Prostate gland (tissue), 2 donors: ENCODE measurements at places on chromosomes 13 and 19. TPM values are rescaled to one million over a fixed set of nuclear protein-coding genes. Genes with fewer than 3 reads are reported as not detected.

LGALS14 gene
- not detected for total RNA-seq

PSG3 gene
- not detected for total RNA-seq

DNA sequence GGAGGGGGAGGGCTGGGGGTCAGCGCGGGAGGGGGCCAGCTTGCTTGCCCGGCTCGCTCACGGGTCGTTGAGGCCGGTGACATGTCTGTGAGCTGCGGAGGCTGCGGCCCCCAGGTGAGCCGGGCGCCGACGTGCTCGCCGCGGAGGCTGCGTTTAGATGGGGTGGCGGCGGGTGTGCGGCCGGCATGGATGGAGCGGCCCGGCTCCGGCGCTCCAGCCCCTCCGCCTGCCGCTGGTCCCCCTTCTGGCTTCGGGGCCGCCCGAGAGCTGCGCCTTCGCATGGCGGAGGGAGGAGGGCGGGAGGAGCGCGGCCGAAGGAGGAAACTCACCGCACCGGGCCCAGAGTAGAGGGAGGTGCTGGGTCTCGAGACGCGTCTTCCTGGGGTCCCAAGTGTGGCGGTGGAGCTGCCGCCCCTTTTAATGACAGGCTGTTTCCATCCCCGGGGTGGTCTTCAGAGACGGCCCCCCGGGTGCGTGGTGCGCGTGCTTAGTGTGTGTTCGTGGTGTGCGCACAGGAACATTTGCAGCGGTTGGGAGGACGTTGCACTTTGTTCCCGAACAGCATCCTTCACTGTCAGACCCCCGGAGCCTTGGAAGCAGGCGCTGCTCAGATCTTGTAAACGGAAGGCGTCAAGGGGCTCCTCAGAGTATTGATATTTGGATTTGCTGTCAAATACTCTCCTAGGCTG is at the start of gene AKAP11:
AKAP11 (plus strand) TSS at position 38 of the 689 bp plus-strand sequence. CDS start 14,197 bp downstream, outside the sequence.
- DNase-seq, result peak; percentile 26

GRCh38 chr13:77460195-77460594 is 75.3 kb upstream of the SCEL start:
- DNase-seq, result peak; percentile 67

ATP4B gene
- 0.34 TPM for total RNA-seq

GRCh38 chr19:32896516-32897214 is 27.1 kb upstream of the SLC7A9 start:
- no peak for DNase-seq

TNFSF9 gene
- total RNA-seq, result not detected

GRCh38 chr13:84025824-84026223 is 143.6 kb upstream of the SLITRK1 start:
- no peak for DNase-seq

RAP2A gene
- 11.6 TPM for total RNA-seq

CYP2A6 gene
- total RNA-seq, result 1.1 TPM

DNA sequence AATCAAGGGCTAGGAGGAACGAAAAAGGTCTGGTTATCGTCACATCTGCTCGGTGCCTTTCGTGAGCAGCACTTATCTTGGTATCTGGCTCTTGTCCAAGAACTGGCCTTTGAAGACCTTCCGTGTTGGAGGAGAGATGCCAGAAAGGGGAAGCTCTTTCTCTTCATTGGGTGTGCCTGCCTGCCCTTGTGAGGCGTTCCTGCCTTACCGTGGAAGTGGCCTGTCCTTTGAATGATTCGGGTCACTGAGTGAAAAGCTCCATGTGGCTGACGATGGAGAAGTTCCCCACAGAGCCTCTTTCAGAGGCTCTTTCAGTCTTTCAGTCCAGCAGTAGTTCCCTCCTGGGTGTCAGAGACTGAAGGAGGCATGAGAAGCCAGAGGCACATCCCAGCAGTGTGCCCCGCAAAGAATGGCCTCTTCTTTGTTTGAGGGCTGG is 121.5 kb upstream of the SLC10A2 start:
- DNase-seq, result no peak

PRKACA gene
- 34.8 TPM for total RNA-seq

- no peak for DNase-seq
These were observed 955.6 kb downstream of the PCDH17 start for GRCh38 chr13:58587183-58587582.

ZNF284 gene
- total RNA-seq, result 1.8 TPM

ZBTB32 gene
- 3.1 TPM for total RNA-seq

SHD gene
- 18.0 TPM for total RNA-seq

DNA sequence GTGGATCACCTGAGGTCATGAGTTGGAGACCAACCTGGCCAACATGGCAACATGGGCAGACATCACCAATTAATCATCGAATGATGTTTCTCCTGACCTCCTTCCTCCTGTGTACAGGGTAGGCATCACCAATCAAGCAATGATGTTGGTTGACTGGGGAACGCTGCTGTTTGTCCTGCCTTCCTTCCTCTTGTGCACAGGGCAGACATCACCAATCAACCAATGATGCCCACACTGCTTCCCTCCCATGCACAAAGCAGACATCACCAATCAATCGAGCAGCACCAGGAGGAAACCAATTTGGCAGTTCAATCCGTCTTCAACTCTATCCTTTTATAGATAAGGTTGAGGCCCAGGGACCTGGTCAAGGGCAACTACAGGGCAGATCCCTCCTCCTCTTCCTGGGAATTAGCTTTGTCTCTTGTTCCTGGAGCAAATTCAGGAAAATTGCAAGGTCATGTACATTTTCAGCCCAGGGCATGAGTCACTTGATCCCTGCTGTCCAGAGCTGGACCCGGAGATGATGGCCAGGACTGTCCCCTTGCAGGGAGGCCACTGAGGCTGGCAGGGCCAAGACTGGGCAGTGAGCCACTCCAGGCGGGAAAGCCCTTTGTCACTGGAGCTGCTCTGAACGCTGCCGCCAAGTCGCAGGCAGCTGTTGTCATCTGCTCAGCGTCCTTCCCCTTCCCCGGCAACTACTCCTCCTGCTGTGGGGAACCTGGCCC is 5.3 kb upstream of the CSNK1G2 start:
- no peak for DNase-seq

- DNase-seq, result no peak
These were observed 28.2 kb downstream of the ATP8B3 start for GRCh38 chr19:1783874-1784273.

- no peak for DNase-seq
These were observed 76.3 kb downstream of the ZNF536 start for GRCh38 chr19:30448386-30449077.

GRCh38 chr13:45565331-45565730 is 50.2 kb downstream of the ERICH6B start:
- no peak for DNase-seq

DNA sequence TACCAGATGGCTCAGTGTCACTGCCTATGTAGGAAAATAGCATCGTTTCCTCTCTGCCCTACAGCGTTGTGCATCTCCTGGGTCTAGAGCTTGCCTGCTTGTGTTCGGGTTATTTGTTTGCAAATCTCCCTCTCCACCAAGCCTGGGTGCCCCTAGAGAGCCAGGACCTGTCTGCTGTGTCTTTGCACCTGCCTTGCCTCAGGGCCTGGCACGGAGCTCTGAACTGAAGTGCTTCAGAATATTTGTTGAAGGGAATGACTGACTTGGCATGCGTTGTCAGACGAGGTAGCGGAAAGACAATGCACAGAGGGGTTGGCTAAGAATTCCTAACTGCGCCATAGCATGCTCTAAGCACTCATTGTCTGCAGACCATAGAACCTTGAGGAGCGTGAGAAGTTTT is 263.4 kb downstream of the FGF9 start:
- peak; percentile 27 for DNase-seq

GRCh38 chr13:111171629-111172028 is 56.5 kb downstream of the ARHGEF7 start:
- no peak for DNase-seq

- no peak for DNase-seq
These were observed 1937.6 kb downstream of the PCDH9 start for GRCh38 chr13:65292488-65292901.

IGFL3 gene
- not detected for total RNA-seq

- no peak for DNase-seq
These were observed 61.7 kb downstream of the TDRD12 start for GRCh38 chr19:32781280-32781679.

GRCh38 chr19:50820549-50821247 is 2.9 kb downstream of the KLK1 start:
- DNase-seq, result no peak

SIGLEC12 gene
- total RNA-seq, result 0.91 TPM

URAD gene
- not detected for total RNA-seq

DNA sequence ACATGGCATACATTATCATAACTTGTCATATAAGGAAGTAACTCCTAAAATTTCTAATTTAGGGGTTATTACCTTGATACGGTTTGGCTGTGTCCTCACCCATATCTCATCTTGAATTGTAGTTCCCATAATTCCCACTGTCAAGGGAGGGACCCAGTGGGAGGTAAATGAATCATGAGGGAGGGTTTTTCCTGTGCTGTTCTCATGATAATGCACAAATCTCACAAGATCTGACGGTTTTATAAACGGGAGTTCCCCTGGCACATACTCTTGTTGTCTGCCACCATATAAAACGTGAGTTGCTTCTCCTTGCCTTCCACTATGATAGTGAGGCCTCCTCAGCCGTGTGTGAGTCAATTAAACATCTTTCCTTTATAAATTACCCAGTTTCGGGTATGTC is 76.0 kb downstream of the ZDHHC20 start:
- no peak for DNase-seq

DNA sequence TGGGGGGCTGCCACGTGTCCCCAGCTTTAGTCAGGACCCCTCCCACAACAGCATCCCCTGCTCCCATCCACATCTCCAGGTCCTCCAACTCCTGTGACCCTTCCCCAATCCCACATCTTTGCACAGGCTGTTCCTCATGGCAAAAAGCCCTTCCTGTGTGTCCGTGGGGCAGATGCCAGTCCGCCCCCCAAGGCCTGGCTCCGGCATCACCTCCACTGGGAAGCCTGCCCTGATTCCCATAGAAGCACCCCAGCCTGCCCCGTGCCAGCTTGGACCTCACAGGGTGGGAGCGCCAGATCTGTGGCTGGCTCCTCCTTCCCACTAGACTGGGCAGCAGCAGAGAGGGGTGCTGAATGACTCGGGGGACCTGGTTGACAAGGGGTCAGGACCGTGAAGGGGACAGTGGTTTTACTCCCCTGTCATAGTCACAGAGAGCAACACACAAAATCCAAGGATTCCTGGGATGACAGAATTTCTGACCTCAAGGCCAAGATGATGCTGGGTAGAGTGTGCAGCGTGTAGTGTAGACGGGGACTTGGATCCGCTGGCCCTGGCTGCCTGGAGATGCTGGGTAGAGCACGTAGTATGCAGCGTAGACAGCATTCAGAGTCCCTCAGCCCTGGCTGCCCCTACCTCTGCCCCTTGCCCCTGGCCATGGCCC is 13.3 kb downstream of the KLF2 start:
- no peak for DNase-seq

ERICH6B gene
- total RNA-seq, result not detected

DNA sequence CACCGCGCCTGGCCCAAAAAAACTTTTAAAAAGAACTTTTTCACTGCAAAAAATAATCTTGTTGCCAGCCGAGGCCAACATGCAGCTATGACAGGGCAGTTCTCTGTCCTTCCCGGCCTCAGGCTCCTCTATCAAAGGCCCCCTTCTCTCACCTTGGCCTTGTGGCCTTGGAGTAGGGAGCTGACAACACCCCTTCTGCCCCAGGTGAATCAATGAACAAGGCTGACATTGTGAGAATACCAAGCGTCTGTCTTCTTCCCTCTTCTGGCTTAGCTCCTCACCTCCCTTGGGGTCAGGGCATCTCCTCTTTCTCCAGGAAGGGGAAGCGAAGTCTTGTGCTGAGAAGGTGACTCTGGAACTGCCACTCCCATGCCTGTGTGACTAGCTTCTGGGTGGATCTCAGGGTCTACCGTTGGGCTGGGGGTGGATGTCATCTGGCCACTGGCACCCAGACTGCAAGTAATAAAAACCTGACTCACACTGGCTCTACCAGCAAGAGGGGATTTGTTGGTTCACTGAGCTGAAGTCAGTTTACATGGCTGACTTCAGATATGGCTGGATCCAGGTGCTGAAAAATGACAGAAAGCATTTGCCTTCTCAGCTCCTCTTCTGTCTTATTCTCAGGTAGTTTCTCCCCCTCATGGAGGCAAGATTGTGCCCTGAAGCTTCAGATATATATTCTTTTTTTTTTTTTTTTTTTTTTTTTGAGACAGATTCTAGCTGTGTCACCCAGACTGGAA is 6.3 kb downstream of the C19orf38 start:
- DNase-seq, result no peak

DNA sequence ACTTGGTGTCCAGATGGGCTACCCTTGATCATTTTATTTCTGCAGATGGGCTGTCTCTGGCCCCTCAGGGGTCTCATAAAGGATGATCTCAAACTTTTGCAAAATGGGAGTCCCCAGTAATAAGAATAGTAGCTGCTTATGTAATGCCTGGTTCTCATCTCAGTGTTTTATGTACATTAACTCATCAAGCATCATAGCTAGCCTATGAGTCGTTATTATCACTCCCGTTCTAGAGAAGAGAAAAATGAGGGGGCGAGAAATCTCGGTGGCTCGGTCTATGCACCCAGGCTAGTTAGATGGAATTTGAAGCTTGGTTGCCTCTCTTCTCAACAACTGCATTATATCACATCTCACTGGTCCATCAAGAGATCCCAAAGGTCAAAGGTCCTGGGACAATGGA is 3.4 kb downstream of the CACNG6 start:
- no peak for DNase-seq

GRCh38 chr13:76656500-76656899 is 229.7 kb downstream of the KCTD12 start:
- no peak for DNase-seq

- no peak for DNase-seq
These were observed 1.9 kb upstream of the F7 start for GRCh38 chr13:113103646-113104045.

DNA sequence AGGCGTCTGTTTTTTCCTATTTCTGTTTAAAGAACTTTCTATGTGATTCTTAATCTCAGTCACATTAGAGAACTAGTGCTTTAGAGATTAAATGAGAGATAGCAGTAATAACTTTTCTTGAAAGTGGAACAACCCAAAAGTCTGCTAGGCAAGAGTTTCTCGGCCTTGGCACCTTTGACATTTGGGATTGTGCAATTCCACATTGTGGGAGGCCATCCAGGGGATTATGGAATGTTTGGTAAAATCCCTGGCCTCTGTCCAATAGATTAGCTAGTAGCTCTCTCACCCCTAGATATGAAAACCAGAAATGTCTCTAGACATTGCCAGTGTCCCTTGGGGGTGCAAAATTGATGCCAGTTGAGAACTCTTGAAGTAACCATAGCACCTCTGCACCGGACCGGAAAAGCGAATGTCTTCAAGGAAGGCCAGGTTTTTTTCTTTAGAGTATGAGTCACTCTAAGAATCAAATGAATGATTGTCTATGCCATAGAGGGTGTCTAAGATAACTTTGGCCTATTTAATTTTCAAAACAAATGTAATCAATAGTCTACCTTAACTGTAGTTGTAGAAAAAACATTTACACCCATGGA is 45.0 kb upstream of the IL17D start:
- no peak for DNase-seq

B3GLCT gene
- total RNA-seq, result 14.7 TPM

DNA sequence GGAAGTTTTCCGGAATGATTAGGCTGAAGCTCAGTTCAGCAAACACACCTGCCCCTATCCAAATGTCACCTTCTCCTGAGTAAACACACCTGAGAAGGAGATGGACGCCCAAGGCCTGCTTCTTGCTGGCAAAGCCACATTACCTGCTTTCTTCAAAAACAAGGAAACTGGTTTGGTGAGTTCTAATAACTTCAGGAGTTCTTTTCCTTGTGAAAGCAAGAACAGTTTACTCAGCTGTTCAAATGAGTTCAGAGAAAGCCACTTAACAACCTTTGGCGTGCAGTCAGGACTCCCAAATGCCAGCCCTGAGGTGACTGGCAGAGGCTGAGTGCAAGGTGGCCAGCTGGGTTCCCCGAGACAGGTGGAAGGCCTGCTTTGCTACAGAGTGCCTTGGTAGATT is 160.5 kb downstream of the STK24 start:
- peak; percentile 96 for DNase-seq

GRCh38 chr13:99344610-99345208 is 37.5 kb upstream of the GPR183 start:
- no peak for DNase-seq
